ENCODE measurements at places on chromosomes 16 and 17.

DNA sequence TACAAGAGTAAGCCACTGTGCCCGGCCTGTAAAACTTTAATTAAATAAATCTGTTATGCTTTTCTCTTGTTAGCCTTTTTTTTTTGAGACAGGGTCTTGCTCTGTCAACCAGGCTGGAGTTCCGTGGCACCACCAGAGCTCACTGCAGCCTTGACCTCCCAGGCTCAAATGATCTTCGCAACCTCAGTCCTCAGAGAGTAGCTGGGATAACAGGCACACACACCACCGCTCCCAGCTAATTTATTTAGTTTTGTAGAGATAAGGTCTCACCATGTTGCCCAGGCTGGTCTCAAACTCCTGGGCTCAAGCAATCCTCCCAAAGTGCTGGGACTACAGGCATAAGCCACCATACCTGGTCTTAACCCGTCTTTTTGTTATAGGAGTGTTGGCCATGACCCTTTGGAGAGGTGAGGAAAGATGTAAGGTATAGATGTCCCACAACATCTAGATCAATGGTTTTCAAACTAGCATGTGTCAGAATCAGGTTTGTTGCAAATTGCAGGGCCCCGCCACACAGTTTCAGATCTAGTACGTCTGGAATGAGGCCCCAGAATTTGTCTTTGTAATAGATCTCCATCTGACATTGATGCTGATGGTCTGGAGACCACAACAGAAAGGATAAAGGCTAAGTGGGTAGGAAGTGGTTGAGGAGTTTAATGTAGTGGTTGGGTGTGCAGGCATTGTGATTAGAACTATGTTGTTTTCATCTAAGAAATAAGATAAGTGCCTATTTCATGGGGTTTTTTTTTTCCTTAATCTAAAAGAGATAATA, 4.3 kb upstream of the GGA2 start:
- peak; percentile 82 for DNase-seq

DNA sequence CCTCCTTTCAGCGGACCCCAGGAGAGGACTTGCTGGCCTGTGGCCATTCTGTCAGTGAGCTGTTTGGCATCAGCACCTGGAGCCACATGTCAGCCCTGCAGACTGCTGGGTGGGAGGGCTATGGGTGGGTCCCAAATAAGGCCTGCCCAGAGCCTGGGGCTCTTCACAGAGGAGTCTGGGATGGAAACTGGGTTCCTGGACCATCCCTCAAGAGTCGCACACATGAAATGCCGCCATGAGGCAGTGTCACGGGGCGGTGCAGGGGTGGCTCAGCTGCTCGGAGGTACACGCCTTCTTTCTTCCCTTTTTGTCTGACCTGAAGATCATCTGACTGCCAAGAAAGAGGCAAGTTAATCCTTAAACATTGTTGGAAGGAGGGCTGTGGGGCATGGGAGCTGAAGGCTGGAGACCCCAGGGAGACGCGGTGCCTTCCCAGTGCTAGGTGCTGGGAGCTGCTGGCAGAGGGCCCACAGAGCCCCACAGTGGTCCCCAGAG, 14.8 kb downstream of the MPRIP start:
- DNase-seq, result no peak

DNA sequence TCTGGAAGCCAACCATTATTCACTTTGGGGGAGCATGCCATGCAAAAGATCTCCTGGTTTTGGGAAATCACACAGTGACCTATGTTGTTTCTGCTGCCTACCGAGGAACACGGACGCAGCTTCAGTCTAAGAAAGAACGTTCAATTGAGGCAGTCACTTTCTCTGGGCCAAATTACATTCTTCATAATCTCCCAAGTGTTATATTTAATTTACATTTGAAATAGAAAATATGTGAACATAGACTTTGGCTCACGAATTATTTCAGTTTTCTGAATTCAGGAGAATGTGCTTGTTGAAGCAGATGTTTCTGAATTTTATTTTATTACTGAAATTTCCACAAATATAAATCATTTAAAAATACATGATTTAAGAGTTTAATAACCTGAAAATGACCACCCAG, 93.6 kb upstream of the KCNJ16 start:
- no peak for DNase-seq

- no peak for DNase-seq
These were observed 24.5 kb downstream of the AKAP1 start for GRCh38 chr17:57109393-57110151.

DNA sequence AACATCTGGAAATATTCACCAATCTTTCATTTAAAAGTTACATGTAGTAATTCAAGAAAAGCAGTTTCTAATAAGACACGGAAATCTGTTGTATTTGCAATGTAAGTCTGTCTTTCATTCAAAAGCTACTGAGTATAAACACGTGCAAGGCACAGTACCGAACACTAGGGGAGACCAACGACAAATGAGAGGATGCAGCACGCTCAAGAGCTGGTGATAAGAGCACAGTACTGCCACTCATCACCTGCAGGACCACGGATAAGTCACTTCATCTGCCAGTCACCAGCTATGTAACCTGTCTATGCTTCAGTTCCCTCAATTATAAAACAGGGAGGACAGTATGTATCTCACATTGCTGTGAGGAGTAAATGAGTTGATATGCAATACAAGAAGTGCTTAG, 67.1 kb downstream of the CLEC18A start:
- DNase-seq, result peak; percentile 63

- DNase-seq, result no peak
These were observed 122.9 kb downstream of the CACNG3 start for GRCh38 chr16:24378999-24379398.

DNA sequence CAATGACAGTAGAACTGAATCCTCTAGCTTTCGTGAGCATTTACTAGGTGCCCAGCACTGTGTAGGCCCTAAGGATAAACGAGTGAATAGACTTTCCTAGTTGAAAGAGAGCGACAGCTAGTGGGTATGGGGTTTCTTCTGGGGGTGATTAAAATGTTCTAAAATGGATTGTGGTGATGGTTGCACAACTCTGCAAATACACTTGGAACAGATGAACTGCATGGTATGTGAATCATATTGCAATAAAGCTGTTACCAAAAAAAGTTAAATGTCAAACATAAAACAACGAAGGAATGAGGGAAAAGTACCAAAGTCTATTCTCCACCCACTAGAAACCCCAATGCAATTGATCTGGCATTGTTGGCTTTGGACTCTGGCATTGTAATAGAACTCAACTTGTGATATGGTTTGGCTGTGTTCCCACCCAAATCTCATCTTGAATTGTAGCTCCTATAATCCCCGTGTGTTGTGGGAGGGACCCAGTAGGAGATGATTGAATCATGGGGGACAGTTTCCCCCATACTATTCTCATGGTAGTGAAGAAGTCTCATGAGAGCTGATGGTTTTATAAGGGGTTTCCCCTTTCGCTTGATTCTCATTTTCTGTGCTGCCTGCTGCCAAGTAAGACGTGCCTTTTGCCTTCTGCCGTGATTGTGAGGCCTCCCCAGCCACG, 70.5 kb downstream of the MARF1 start:
- DNase-seq, result no peak

DNA sequence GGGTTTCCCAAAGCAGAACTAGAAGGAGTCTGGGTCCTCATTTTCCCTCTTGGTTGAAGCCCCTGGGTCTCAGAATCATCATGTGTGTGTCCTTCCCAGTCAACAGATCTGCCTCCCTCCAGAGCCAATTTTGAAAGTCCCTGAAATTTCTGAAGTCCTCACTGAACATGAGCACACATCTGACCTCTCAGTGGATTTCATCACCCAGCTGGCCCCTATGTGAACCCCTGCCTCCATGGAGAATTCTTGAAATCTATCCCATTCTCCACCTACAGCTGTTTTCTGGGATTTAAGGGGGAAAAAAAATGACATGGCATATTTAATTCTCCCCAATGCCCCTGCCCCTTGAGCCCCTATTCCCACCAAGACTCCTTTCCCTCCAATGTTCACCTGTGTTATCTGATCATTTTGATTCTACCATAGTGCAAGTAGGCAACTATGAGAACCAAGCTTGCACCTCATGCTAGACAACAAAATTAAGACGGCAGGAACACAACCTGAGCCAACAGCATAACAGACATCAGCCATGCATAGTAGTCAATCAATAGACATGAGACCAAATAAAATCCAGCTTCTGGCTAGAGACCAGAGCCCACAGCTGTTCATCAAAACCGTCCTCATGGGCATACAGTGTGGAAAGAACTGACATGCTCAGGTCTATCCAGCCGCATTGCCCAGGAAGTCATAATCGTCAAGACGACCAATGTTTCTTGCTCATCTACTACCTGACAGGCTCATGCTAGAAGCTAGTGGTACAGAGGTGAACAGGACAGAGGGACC, 14.9 kb downstream of the SOX9 start:
- no peak for DNase-seq

DNA sequence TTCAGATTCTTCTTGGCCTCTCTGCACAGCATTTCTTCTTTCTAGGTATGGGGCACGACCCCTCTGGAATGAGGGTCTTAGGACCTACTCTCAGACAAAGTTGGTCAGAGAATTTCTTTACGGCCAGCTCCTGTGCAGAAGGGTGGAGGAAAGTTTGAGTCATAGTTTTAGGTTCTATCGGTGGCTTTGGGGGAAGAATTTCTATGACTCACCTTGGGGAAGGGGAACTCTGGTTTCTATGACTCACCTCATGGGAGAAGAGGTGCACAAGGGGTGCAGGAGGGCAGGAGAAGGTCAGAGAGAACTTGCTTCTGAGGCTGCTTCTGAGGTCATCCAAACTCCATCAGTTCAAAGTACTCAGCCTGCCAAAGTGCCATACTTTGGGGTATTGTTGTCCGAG, 2.5 kb upstream of the ABCC12 start:
- DNase-seq, result peak; percentile 66

DNA sequence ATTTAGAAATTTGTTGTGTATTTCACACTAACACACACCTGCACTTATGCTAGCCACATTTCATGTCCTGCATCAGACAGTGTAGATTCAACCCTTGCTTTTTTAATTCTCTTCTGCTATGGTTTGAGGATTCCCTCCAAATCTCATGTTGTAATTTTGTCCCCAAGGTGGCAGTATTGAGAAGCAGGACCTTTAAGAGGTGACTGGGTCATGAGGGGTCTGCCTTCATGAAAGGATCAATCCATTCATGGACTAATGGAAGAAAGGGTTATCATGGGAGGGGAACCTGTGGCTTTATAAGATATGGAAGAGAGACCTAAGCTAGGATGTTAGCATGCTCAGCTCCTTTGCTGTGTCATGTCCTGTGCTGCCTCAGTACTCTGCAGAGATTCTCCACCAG, 1032.2 kb downstream of the CDH11 start:
- DNase-seq, result no peak

DNA sequence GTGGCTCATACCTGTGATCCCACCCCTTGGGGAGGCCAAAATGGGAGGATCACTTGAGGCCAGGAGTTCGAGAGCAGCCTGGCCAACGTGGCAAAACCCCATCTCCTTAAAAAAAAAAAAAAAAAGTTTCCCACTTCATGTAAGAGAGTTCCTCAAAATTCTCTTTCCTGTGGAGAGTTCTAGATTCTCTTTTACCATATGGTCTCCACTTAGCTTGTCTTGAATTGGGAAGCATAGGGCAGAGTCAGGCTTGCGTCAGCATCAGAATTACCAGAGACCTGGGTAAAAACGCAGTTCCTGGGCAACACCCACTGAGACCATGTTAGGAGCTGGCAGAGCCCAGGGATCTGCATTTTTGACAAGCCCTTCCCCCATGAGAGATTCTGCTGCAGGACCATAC, 158.4 kb downstream of the CCDC182 start:
- no peak for DNase-seq

- DNase-seq, result peak; percentile 72
These were observed 37.6 kb downstream of the CTU2 start for GRCh38 chr16:88743693-88744576.

- DNase-seq, result no peak
These were observed 2.0 kb downstream of the HAS3 start for GRCh38 chr16:69107316-69107962.

DNA sequence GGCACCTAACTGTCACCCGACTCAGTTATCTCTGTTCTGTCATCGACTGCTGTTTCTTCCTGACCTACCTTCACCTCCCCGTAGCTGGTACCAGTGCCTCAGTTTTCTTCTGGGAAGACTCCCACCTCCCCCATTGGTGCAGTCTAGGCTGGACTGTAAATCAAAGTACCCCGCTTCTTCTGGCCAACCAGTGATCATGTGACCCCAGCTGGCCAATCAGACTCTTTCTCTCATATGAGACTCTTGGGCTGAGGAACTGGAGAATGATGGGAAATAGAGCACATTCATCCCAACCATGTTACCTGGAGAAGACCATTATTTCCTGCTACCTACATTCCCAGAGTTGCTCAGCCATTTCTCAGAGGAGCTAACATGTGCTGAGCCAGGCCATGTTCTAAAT, 20.6 kb upstream of the LONP2 start:
- DNase-seq, result no peak

- DNase-seq, result no peak
These were observed 44.8 kb upstream of the MYH10 start for GRCh38 chr17:8675306-8675705.

- DNase-seq, result no peak
These were observed 15.9 kb upstream of the SLC38A10 start for GRCh38 chr17:81310949-81311550.

DNA sequence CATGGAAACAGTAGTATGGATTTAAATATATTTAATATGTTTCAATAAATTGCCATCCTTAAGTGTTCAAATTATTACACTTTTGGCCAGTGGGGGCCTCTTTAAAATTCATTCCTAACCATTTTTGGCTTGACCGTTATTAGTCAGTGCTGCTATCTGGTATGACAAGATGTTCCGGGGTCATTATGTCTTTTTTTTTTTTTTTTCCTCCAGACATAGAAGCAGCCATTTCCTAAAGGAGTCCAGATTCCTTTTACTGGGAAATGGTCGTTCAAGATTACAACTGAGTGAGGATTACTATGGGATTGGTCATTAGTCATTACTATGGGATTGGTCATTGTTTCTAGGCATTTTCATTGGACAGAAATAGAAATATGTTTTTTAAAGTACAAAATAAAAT, 53.4 kb downstream of the NF1 start:
- no peak for DNase-seq

GRCh38 chr17:77455111-77455890, 314.5 kb downstream of the SEC14L1 start:
- no peak for DNase-seq

DNA sequence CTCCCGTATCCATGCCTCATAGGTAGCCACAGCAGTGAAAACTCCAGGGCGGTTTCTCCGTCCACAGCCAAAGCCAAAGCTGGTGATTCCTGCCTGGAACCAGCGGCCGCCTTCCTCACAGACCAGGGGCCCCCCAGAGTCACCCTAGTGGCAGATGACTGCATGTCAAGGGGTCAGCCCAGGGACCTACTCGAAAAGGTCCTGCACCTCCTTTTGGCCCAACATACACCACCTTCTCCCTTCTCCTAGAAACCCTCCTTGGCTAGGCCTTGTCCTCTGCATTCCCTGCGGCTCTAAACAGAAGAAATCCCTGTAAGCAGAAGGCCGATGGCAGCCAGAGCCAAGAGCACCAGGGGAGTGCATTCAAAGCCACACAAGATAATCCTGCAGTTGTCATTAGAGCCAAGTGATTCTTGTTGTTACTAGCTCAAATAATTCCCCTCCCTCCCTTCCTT, 6.1 kb downstream of the PRSS36 start:
- no peak for DNase-seq

DNA sequence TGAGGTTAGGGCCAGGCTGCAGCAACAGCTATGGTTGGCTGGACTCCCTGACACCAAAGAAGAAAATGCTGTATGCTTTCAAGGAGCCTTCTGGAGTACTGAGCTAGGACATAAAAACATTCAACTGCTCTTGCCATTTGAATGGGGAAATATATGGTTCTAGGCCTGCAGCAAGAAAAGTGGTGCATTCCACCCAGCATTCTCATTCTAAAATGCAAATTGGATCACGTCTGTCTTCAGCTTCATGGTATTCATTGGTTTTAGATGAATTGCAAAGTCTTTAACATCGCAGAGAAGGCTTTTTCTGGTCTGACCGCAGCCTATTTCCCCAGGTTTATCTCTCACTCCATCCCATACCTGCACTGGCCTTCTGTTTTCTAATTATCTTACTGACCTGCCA, 27.1 kb upstream of the SOX9 start:
- no peak for DNase-seq

Measured in activated CD8-positive, alpha-beta memory T cell treated with anti-CD3 and anti-CD28 coated beads, Interleukin-2, amount 10 ng/mL, durations not matched to agents 7 days and 5 days (primary cell).